ENCODE measurements at places on chromosomes 4 and X. TPM values are rescaled to one million over a fixed set of nuclear protein-coding genes. Genes with fewer than 3 reads are reported as not detected.

DNA sequence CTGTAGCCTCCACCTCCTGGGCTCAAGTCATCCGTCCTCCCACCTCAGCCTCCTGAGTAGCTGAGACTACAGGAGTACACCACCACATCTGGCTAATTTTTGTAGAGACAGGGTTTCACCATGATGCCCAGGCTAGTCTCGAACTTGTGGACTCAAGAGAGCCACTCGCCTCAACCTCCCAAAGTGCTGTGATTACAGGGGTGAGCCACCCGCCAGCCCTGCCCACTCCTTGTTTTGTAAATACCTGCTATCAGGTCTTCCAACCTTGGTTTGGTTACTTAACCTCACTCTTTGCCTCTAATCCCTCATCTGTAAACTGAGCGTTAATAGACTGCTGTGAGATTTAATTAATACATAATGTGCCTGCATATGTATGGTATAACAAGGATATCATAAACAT, 803 bp downstream of the CNGA1 start:
- H3K4me3 ChIP-seq, result peak overlapping the region; percentile 61
- peaks cover 32% of the 10 kb centered on the region for H3K27me3 ChIP-seq
- no peaks in the 10 kb centered on the region for H3K4me1 ChIP-seq
- no peak overlapping the region for H3K27ac ChIP-seq
- H3K36me3 ChIP-seq, result no peaks in the 10 kb centered on the region
- no peak for DNase-seq

DNA sequence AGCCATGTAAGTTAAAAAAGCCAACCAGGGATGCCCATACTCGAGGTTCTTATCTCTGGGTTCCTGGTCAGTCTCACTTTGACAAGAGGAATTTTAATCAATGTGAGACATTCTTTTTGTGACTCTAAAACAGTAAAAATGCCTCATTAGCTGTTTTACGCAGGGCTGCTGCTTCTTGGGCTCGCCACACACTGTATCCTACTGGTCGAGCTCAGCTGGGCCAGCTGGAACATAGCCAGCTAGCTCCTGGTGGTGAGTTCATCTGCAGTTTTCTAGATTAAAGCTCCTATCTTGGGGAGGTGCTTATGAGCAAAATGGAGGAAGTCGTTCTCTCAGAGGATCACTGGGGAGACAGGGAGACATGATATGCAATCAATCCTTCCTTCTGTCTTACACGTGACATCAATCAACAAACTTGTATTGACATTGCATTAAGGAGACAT, 55.9 kb upstream of the LEF1 start:
- H3K4me1 ChIP-seq, result no peaks in the 10 kb centered on the region
- H3K27ac ChIP-seq, result no peak overlapping the region
- no peak overlapping the region for H3K4me3 ChIP-seq
- no peaks in the 10 kb centered on the region for H3K36me3 ChIP-seq
- H3K27me3 ChIP-seq, result no peaks in the 10 kb centered on the region
- DNase-seq, result no peak

DNA sequence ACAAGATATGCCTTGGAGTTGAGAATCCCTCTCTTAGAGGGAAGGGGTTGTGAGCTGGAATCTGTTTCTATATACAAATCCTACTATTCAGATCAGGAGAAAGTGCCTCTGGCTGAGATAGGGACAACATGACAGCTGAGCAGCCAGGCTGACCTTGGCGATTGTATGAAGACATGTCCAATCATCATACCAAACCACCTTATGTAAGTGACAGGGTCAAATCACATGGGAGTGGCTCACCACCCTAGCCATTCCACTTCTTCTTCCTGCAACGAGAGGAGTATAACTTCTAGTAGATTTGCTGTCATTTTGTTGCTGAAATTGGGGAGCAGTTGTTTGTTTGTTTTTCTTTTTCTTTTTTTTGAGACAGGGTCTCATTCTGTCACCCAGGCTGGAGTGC, 48.3 kb upstream of the TMEM150C start:
- H3K4me3 ChIP-seq, result no peak overlapping the region
- no peaks in the 10 kb centered on the region for H3K27me3 ChIP-seq
- no peaks in the 10 kb centered on the region for H3K4me1 ChIP-seq
- no peaks in the 10 kb centered on the region for H3K36me3 ChIP-seq
- no peak for DNase-seq

GRCh38 chr4:10577508-10578426, 106.8 kb downstream of the CLNK start:
- no peak for DNase-seq
- no peaks in the 10 kb centered on the region for H3K27me3 ChIP-seq
- no peak overlapping the region for H3K27ac ChIP-seq
- H3K36me3 ChIP-seq, result no peaks in the 10 kb centered on the region

DNA sequence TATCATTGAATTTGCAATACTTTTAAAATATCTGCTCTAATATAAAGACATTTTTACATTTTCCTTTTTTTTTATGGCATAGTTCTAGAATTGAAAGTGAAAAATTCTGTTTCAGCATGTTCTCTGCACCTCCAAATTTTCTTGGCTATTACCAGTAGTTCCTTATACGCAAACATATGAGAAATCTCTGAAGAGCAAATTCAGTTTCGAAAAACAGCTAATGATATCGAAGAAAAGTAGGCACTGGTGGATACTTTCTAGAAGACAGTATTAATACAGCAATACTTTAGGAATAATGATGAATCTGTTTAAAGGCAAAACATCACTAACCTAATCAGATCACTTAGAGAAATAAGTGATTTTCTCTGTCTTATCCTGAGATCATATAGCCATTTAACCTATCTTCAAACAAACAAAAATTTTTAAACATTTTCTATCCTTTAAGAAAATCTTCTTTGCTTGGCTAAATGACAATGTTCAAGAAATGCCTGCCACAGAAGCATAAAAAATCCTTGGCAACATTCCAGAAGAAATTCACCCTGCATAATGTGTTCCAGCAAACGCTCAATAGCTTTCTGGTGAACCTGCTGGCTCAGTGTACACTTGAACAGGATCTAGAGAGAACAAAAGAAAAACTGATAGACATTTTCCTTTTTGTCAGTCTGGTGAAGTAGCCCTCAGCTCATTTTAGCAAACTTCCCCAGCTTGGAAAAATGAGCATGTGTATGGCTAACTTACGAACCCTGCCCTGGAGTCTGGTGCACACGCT, 51.2 kb upstream of the KLF3 start:
- no peak overlapping the region for H3K27ac ChIP-seq
- H3K4me3 ChIP-seq, result no peak overlapping the region
- H3K36me3 ChIP-seq, result no peaks in the 10 kb centered on the region
- H3K4me1 ChIP-seq, result peaks cover 21% of the 10 kb centered on the region
- no peak for DNase-seq

- H3K4me1 ChIP-seq, result peaks cover 36% of the 10 kb centered on the region
- H3K4me3 ChIP-seq, result no peak overlapping the region
- no peaks in the 10 kb centered on the region for H3K36me3 ChIP-seq
Observed at GRCh38 chr4:173531086-173531965, 1.3 kb upstream of the HAND2 start.

- no peaks in the 10 kb centered on the region for H3K36me3 ChIP-seq
- peaks cover 13% of the 10 kb centered on the region for H3K4me1 ChIP-seq
- DNase-seq, result no peak
- no peak overlapping the region for H3K4me3 ChIP-seq
- H3K27ac ChIP-seq, result peak overlapping the region; percentile 36
- no peaks in the 10 kb centered on the region for H3K27me3 ChIP-seq
Observed at GRCh38 chr4:123232439-123232838, 164.2 kb upstream of the SPRY1 start.

- no peaks in the 10 kb centered on the region for H3K27me3 ChIP-seq
- no peaks in the 10 kb centered on the region for H3K4me1 ChIP-seq
- H3K36me3 ChIP-seq, result peaks cover 12% of the 10 kb centered on the region
- H3K4me3 ChIP-seq, result no peak overlapping the region
Observed at GRCh38 chr4:17489123-17489522, 22.8 kb downstream of the QDPR start.

GRCh38 chr4:60443068-60443467, 757.1 kb upstream of the ADGRL3 start:
- no peak overlapping the region for H3K27ac ChIP-seq
- no peak overlapping the region for H3K4me3 ChIP-seq
- no peaks in the 10 kb centered on the region for H3K36me3 ChIP-seq
- DNase-seq, result no peak

DNA sequence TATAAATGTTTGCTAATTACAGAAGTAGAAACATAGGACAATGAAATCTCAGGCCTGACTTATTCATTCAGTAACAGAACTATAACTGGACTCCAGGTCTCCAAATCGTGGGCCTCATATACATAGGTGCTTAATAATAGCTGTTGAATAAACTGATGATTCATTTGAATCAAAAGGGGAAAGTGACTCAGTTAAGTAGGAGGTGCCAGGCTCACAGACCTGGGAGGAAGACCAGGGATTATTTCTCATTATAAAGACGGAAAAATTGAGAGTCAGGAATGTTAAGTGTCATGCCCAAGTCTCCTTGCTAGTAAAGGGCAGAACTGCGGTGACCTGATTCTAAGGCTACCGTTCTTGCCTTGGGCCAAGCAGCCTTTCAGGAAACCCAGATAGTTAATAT, 131.5 kb downstream of the HS3ST1 start:
- H3K4me3 ChIP-seq, result no peak overlapping the region
- no peaks in the 10 kb centered on the region for H3K27me3 ChIP-seq
- no peak overlapping the region for H3K27ac ChIP-seq
- H3K36me3 ChIP-seq, result no peaks in the 10 kb centered on the region

DNA sequence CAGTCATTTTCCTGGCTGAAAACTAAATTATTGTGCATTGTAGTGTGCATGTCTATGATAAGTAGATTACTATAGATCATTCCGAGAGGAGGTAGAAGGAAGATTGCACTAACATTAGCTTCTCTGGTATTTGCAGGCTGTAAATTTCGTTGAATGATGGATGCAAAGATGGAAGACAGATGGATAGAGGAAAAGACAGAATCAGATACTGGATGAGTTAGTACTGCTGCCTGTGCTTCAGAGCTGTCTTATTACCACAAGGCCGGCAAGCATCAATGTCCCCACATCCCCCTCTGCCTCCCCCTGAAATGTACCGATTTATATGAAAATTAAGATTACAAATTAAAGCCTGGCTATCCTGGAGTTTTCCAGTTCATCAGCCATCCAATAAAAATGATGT, 17.7 kb downstream of the NAA11 start:
- no peak for DNase-seq
- H3K27ac ChIP-seq, result no peak overlapping the region
- H3K4me1 ChIP-seq, result no peaks in the 10 kb centered on the region
- H3K27me3 ChIP-seq, result no peaks in the 10 kb centered on the region
- no peaks in the 10 kb centered on the region for H3K36me3 ChIP-seq

DNA sequence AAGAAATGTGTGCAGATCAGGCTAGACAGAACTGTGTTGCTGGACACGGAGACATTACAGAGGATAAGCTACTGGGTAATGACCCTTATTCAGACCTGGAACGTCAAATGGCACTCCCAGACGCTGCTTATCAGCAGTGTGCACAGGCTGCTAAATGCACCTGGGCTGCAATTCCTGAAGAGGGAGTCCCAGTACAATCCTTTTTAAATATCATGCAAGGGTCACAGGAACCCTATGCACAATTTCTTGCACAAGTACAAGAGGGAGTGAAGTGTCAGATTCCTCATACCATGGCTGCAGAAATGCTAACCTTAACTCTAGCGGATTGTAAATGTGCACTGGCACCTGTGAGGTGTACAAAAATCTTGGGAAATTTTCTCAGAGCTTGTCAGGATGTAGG, 16.9 kb downstream of the SPIN2B start:
- no peak overlapping the region for H3K4me3 ChIP-seq
- no peak overlapping the region for H3K27ac ChIP-seq
- no peaks in the 10 kb centered on the region for H3K4me1 ChIP-seq
- H3K27me3 ChIP-seq, result no peaks in the 10 kb centered on the region
- no peak for DNase-seq

DNA sequence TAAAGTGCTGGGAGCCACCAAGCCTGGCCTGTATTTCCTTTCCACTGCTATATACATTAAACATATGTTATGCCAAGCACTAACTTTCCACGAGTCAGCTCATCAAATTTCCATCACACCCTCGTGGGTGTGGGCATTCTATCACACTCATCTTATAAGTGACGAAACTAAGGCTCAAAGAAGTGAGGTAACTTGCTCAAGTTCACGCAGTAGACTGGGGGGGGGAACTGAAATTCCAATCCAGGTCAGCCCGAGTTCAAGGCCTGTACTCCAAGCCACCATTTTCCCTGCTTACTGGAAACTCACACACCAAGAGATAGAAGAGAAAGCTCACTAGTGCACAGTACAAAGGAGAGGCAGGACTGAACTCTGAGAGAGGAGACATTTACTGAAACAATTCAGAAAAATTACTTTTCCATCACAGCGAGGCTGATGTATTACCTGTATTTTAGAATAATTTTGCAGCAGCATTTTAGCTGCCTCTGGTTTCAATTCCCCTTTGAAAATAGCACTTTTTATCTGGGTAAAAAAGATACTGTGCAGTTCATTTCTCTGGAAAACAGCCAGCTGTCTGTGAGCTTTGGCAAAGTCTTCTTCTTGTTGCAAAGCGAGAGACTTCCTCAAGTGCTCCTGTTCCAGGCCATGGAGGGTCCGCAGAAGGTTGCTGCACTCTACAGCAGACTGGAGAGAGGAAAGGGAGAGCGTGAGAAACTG, 76.8 kb downstream of the EVC2 start:
- H3K27me3 ChIP-seq, result no peaks in the 10 kb centered on the region
- no peak overlapping the region for H3K4me3 ChIP-seq
- no peak overlapping the region for H3K27ac ChIP-seq
- no peak for DNase-seq
- H3K4me1 ChIP-seq, result no peaks in the 10 kb centered on the region

DNA sequence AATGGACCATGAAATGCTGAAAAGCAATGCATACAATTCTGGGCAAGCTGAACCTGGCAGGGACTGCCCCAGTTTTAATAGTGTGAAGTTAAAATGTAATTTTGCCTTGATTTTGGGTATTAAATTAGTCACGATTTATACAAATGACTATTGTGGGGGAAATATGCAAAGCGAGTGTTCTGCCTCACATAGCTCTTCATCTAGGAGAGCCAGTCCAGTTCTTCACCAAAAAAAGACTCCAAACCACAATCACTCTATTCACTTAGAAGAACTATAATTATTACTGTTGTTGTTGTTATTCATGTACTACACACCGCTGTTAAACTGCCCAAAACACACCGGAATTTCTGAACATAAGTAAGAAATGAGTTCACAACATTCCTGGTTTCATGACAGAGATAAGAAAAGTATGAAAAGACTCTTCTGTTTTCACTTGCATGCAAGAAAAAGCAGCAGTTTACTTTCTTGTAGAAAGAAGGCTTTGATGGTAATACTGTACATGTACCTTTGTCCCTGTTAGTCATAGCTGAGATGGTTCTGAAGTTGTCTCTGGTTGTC, 101.9 kb downstream of the QRFPR start:
- no peak overlapping the region for H3K27ac ChIP-seq
- DNase-seq, result no peak
- H3K4me3 ChIP-seq, result no peak overlapping the region
- H3K36me3 ChIP-seq, result no peaks in the 10 kb centered on the region
- H3K27me3 ChIP-seq, result no peaks in the 10 kb centered on the region

The MAGEB1 gene
- polyA plus RNA-seq, result not detected

The CYTL1 gene
- polyA plus RNA-seq, result 0.22 TPM

The DUSP9 gene
- not detected for polyA plus RNA-seq

The ENPP6 gene
- polyA plus RNA-seq, result 0.33 TPM

The CFI gene
- 15.3 TPM for polyA plus RNA-seq

The POU4F2 gene
- not detected for polyA plus RNA-seq

The PCDH7 gene
- polyA plus RNA-seq, result 3.9 TPM
